ENCODE measurements at places on chromosomes 12 and 14. TPM values are rescaled to one million over a fixed set of nuclear protein-coding genes. Genes with fewer than 3 reads are reported as not detected.

The PRB2 gene
- total RNA-seq = not detected

The SLCO1B1 gene
- total RNA-seq = not detected

The SPX gene
- total RNA-seq = not detected

The SLC6A13 gene
- total RNA-seq = not detected

The RNASE1 gene
- total RNA-seq = 296 TPM

The PRH1 gene
- total RNA-seq = 11.3 TPM

The NTF3 gene
- not detected for total RNA-seq

The WSCD2 gene
- total RNA-seq = 46.6 TPM

The PXMP2 gene
- 114 TPM for total RNA-seq

The VWF gene
- total RNA-seq = 51.3 TPM

All from transverse colon (tissue), 4 donors.